ENCODE measurements at places on chromosomes 12 and 14.
A peak's percentile ranks its signal among the peaks of the same experiment; 100 is the strongest.

DNA sequence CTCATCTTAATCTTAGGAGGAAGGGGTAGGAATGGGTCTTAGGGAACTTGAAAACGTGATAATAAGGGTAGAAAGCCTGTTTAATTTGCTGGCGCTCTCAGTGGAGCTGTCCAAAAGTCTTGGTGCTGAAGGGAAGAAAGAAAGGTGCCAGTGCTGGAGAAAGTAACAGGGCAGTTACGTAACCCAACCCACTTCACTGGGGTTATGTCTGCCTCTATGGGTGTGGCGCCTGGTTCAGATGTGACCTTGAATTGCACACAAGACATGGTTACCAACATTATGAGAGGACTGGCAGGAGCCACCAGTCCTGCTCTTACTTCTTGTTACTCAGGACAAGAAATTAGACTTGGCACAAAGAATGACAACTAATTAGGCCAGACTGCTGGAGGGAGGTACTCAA lies 18.6 kb upstream of the GPATCH2L start:
- no peak for DNase-seq

GRCh38 chr12:91133871-91134270 lies 22.6 kb upstream of the LUM start:
- DNase-seq: no peak

DNA sequence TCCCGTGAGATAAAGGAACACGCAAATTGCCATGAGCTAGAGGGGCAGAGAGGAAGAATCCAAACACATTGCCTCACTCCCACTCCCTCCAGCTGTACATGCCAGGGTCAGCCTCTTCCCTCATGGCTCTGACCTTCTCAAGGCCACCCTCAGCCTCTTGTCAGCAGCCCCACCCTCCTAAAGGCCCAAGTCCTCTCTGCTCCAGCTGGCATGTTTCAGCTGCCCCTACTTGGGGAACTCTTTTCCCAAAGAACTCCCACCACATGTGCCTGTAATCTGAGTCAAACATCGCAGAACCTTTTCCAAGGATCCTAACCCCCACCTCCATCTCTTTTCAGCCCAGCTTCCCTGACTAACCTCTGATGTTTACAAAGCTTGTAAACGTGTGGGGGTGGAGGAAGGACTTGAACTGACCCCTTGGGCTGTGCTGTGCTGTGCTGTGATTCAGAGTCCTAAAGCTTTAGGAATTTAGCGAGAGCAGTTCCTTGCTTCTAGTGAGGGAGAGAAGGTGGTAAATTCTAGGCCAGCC lies 7.3 kb upstream of the CACNB3 start:
- DNase-seq: no peak

- DNase-seq: no peak
Observed at GRCh38 chr12:111780166-111780565, 13.4 kb downstream of the ALDH2 start.

DNA sequence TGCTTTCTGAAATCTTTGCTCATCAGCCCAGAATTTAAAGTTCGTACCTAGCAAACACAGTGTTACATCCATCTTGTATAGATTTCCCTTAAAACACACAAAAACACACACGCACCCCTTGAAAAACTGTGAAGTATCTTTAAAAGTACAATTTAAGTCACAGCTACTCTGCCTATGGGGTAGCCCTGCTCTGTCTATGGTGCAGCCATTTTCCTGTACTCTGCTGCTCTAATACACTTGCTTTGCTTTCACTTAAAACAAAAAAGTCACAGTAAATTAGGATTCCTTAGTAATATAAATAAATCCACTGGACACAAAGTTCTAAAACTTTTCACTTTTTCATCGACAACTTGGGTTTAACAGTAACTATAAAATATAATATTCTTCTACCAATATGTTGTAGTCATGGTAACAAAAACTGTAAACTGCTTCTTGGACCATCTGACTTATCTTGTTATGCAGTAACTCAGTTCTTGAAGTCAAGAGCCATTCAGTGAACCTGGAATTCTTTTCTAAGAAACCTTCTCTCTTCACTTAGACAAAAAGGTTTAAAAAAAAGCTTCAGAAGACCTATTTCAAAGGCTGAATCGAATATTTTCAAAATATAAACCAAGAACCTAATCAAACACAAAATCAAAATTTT lies 63.5 kb downstream of the MED13L start:
- DNase-seq: no peak

GRCh38 chr14:32594766-32595165 lies 265.7 kb downstream of the AKAP6 start:
- DNase-seq: no peak

GRCh38 chr12:117384735-117385134 lies 23.3 kb upstream of the NOS1 start:
- DNase-seq: no peak

GRCh38 chr12:68630598-68630997 lies 19.9 kb downstream of the RAP1B start:
- DNase-seq: no peak

DNA sequence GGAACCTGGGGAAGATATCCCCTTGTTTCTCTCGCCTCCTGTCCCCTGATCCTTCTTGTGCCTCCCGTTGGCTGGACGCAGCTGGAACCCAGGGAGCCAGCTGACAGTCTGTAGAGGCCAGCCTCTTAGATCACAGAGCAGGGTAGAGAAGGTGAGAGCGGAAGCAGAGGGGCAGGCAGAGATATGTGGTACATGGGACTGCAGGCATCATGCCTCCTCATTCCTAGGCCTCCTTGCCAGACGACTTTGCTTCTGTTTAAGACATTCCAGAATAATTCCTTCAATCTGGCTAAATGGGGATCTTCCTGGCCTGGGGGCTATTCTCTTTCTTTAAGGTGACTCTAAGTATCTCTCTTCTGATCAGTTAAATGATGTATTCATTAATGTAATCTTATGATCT lies 89.4 kb upstream of the MAX start:
- DNase-seq: no peak

DNA sequence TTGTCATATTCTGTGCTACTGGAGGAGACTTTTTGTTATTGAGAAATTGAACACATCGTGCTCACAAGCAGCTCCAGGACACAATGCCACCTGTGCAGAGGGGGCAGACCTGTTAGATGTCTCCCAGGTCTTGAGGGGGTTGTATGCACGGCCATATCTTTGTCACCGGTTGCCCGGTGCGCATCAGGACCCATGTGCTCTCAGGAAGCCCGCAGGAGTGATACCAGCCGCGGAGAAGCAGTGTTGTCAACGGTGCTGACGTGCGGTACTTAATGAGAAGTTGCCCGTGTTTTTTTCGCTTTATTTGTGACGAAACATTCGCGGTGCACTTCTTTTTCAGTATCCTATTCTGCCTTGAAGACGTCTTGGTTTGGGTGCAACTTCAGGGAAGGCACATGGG lies 128.2 kb upstream of the RTL1 start:
- no peak for DNase-seq

DNA sequence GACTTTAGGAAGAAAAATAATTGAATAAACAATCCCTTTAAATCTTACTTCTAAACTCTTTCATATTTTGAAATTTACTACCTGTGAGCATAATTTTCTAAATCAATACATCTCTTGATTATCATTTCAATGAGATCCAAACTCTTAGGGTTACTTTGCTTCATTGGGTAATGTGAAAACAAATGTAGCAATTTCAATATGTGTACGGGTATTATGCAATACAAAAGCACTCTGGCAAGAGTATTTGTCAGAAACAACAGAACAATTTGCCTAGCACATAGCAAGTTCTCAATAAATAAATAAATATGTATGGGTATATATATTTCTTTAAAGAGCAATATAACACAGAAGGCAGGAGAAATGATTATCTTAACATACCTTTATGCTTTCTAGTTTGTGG lies 77.1 kb downstream of the PLEKHG7 start:
- no peak for DNase-seq

GRCh38 chr12:122489038-122489437 lies 11.7 kb downstream of the ZCCHC8 start:
- no peak for DNase-seq

DNA sequence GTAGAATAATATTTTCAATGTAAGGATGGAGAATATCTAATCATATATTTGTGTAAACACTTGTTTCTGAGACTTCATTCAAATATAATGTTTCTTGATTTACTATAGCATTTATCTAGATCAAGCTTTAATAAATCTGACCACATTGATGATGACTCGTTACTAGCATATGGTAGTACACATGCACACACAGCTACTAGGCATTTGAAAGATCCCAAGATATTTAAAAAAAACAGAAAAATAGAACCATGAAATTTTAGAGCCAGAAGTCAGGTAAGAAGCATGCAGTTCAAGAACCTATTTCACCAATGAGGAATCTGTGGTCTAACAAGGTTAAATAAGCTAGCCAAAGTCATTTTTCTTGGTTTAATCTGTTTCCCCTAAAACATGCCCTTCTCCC lies 32.0 kb downstream of the DCP1B start:
- DNase-seq: no peak

- DNase-seq: no peak
Observed at GRCh38 chr12:22640851-22641250, 15.9 kb downstream of the ETNK1 start.

DNA sequence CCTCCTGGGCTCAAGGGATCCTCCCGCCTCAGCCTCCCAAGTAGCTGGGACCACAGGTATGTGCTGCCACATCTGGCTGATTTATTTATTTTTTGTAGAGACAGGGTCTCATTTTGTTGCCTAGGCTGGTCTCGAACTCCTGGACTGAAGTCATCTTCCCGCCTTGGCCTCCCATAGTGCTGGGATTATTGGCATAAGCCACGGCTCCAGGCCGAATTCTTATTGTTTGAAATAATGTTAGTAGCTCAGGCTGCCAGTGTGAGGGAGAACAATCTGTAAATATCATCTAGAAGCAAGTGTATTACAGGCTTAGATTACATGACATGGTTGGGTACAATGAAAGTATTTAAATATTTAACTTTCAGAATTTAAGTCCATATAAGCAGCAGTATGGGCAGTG lies 8.2 kb downstream of the ACTR6 start:
- no peak for DNase-seq

GRCh38 chr12:122182887-122183587 lies at the start of gene LRRC43:
Gene LRRC43, plus strand, starts transcription at chr12:122183123. Its CDS starts 22 bp downstream, at chr12:122183145.
- peak; percentile 21 for DNase-seq

- DNase-seq: no peak
Observed at GRCh38 chr12:38384816-38385378, 68.3 kb downstream of the ALG10B start.

GRCh38 chr14:55628426-55628825 lies 48.4 kb downstream of the KTN1 start:
- no peak for DNase-seq

- DNase-seq: no peak
Observed at GRCh38 chr14:53011053-53011462, 60.2 kb upstream of the FERMT2 start.

DNA sequence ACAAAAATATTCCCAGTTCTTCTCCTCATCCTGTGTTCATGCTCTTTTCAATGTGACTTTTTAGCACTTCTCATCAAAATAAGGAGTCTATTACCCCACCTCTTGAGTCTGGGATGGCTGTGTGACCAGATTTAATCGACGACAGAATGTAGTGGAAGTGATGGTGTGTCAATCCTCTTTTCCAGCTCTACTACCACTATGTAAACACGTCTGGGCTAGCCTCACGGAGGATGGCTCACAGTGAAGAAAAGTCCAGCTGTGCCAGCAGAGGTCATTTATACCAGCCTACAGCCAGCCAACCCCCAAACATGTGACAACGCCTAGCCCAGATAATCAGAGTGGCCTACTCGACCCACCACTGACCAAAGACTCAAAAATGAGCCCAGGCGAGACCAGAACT lies 37.3 kb upstream of the FGF6 start:
- no peak for DNase-seq

DNA sequence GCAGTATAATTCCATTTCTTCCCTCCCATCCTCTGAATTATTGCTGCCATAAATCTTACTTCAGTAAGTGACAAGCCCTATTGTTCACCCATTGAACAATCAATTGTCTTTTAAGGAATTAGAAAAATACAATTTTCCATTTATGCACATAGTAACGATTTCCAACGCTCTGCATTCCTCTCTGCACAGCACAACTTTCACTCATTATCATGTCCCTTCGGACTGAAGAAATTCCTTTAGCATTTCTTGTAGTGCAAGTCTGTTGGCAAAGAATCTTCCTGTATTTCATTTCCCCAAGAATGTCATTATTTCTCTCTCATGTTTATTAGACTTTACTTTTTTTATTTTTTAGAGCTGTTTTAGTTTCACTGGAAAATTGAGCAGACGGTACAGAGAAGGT lies 252.1 kb upstream of the RTL1 start:
- no peak for DNase-seq

DNA sequence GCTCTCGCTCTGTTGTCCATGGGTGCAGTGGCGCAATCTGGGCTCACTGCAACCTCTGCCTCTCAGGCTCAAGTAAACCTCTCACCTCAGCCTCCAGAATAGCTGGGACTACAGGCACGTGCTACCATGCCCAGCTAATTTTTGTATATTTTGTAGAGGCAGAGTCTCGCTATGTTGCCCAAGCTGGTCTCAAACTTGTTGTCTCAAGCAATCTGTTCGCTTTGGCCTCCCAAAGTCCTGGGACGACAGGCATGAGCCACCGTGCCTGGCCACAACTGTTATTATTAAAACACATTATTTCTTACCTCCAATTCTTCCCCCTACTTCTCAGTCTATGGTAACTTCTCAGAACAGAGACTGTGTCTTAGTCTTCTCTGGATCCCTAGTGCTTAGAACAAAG lies 143.3 kb downstream of the DICER1 start:
- no peak for DNase-seq

DNA sequence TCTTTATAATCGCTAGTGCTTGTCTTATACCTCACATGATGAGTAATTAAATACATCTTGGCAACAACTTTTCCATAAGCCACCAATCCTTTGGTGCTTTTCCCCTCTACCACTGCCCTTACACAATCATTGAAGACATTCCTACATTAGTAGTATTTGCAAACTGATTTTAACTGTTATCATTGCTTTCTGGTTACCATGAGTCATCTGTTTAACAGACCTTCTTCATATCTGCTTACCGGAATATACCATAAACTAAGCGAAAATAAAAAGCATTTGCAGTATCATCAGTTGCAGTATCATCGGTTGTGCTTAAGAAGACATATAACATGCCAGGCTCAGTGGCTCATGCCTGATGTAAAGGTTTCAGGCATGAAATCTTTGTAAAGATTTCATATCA lies 54.8 kb upstream of the PLEKHA5 start:
- DNase-seq: no peak

- no peak for DNase-seq
Observed at GRCh38 chr14:74917646-74918081, 5.4 kb downstream of the RPS6KL1 start.

DNA sequence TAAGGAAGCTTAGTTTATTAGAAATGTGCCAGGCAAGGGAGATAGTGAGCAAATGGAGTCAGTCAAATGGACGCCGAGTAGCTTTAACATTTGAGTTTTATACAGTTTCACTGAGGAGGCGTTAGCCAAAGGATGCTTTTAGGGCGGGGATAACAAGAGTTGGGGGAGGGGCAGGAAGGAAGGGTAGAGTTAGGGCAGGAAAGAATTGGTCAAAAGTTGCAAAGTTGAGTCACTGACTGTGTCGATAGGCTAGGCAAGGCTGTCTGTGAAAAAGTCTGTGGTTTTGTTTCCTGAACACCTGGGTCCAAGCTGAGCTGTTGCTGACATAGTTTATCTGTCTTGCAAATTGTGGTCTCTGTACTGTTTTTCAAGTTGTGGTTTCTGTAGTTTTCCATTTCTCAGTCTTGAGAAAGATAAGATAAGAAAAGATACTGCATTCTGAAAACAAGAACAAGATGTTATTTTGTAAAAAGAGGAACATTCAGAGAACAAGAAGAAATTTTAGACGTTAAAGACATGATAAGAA lies 62.6 kb upstream of the RESF1 start:
- DNase-seq: peak; percentile 84
